ENCODE measurements at places on chromosomes 4 and X.
A peak's percentile ranks its signal among the peaks of the same experiment; 100 is the strongest.

- DNase-seq, result no peak
These were observed 5.0 kb downstream of the GRK4 start for GRCh38 chr4:2968381-2968780.

DNA sequence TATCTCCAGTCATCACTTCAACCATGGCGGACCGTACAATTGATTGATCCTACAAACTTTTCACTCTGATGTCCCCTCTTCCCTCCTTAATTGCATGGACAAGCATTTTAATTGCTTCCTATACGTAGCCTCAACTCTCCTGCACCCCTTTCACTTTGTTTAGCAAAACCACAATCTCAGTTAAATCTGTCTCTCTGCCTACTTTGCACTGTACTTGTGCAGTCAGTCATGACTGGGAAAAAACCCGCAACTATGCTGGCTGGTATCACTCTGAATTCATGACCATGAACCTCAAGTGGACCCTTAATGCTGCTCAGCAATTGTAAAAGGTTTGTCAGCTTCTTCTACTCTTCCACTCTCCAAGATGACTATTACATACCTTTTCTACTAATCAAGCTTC, 51.7 kb upstream of the AFF2 start:
- DNase-seq, result no peak

DNA sequence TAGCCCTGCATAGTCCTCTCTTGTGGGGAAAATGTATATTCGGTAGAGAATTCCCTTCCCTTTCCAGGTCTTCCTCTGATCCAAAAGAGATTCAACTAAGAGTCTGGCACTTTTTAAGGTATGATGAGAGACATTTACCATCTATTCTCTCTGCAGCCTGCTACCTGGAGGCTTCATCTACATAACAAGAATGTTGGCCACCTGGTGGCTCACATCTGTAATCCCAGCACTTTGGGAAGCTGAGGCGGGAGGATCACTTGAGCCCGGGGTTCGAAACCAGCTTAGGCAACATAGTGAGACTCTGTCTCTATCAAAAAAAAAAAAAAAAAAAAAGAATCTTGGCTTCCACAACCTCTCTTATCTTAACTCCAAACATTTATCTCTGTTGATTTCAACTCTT, 40.4 kb upstream of the NOCT start:
- DNase-seq, result no peak

- no peak for DNase-seq
These were observed 144.6 kb upstream of the MAP3K15 start for GRCh38 chrX:19659929-19660328.

DNA sequence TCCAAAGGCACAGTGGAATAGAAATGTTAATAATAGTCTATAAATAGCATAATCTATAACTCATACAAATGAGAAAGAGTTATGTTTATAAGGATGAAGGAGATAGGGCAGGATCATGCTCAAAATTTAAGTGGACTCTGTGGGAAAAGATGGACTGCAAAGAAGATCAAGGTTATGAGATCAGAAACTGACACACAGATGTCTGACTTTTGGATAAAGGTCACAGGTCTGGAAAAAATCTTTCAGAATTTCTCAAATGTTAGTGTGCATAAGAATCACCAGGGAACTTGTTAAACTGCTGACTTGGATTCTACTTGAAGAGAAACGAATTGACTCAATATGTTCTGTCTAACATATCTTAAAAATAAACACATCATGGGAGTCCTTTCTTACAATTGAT, 104.1 kb downstream of the FSTL5 start:
- DNase-seq, result no peak

- no peak for DNase-seq
These were observed 51.1 kb downstream of the SPANXN3 start for GRCh38 chrX:143466130-143466529.

- no peak for DNase-seq
These were observed 76.6 kb downstream of the TBC1D9 start for GRCh38 chr4:140679576-140679975.

- DNase-seq, result peak; percentile 45
These were observed 193.2 kb downstream of the PTTG2 start for GRCh38 chr4:38153387-38153760.

DNA sequence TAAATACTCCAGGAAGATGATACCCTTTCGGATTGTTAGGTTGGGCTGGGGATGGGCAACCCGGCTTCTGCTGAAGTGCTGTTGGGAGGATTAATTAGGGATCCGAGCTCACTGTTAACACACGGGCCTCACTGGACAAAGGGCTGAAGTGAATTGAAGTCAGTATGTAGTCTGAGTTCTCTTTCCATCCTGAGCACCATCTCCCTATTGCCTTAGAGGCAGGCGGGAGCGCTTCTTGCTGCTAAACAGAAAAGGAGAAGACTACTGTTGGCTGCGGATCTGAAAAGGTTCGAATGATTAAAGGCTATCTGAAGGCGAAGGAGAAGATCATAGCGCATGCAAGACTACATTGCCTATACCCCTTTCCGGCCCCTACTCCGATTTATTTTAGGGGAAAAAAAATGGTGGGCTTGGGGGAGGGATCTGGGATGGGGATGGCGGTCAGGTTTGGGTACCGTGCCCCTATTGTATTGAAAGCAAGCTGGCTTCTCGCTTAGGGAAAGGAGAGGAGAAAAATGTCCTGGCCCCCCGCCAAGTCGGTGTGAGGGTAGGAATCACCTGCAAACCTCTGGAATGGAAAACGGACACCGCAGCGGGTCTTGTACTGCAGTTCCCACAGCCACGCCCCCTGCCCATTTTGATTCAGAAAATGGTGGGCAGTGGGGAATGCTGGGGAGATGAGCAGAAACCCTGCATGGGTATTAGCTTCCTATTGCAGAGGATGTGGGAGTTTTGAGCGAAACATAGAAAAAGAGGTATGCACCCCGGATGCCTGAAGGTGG, 22.3 kb downstream of the MORF4L2 start:
- no peak for DNase-seq

DNA sequence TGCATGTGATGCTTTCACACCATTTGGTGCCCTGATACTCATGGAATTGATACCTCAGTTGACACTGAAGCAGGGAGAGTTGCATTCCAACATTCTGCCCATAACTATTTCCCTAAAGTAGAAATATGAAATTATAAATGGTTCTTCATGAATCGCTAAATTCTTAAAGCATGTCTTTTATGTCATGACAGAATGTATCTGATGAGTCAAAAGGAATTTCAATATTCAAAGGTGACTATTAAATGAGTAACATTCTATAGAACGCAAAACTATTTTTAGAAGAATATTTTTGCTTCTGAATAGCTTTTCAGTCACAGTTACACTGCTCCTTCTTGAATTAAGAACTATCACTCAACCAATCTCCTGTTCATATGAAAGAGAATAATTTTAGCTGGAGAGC, 152.8 kb downstream of the ADGRA3 start:
- peak; percentile 67 for DNase-seq

DNA sequence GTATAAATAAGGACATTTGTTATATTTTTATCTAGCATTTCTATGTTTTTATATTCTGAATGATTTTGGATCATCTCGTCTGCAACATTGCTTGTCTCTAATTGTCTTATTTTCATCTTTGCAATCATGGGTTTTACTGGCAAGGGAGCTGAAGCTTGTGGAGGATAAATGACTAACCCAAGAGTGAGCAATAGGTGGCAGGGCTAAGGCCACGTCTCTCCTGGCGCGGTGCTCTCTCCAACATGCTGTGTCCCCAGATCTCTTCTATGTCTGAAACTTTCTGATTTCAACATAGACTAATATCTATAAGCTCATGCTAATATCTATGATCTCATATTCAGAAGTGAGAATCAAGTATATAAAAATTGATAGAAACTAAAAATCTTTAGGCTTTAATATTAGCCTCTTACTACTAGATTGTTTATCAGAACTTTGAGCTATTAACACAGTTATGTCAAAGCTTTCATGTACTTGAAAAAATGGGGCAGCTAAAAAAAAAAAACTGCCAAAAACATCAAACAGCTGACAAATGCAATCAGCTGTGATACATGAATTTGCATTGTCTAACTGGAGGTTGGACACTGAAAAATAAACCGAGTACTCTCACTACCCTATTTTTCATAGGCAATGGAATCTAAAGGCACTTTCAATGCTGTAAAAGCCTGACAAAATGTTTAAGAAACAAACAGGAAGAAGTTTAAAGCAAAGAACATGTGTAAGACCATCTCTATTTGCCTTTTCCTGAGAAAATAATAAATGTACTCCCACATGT, 169.2 kb downstream of the TMA16 start:
- no peak for DNase-seq

GRCh38 chr4:41749631-41750039, 1.1 kb upstream of the PHOX2B start:
- DNase-seq, result no peak

- no peak for DNase-seq
These were observed 937.9 kb downstream of the CCSER1 start for GRCh38 chr4:91065117-91065516.

DNA sequence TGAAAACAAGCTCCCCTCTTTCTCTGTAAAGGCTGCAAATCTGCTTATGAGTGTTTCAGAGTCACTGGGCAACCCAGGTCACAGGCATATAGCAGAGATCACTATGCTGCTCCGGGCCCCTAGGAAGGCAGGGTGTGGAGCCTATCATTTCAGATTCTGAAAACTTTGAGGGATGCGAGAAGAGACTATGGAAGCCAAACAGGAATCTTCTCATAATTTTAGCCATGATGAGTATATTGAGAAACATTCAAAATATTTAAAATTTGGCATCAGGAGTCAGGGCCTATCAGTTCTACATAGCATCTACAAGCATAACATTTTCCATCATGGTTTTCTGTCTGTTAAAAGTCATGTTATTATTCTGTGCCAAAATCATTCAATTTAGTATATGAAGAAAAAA, 61.7 kb upstream of the ATXN3L start:
- peak; percentile 87 for DNase-seq

DNA sequence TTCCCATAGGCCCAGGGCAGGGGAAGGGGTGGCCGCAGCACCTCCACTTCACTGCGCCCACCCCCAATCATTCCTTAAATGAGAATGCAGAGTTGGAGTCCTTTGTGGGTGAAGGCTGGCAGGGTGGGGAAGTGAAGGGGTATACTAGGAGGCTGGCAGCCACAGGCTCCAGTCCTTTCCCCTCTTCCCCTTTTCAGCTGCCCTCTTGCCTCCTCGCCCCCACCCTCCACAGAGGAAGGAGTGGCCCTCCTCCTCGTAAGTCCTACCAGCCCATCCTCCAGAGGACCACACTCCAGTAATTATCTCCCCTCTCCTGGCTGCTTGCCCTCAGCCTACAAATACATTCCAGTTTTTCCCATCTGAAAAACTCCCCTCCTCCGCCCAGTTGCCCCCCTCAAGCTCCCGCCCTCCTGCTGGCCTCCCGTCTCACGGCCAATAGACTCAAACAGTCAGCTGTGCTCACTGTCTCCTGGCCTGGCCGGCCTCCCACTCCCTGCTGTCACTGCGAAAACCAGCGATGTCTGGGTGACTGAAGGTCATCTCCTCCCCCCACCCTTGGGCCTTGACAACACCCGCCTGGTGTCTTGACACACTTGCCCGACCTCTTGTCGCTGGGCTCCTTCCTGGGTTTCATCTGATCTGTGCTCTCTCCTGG, 38.8 kb downstream of the EFNB1 start:
- no peak for DNase-seq

DNA sequence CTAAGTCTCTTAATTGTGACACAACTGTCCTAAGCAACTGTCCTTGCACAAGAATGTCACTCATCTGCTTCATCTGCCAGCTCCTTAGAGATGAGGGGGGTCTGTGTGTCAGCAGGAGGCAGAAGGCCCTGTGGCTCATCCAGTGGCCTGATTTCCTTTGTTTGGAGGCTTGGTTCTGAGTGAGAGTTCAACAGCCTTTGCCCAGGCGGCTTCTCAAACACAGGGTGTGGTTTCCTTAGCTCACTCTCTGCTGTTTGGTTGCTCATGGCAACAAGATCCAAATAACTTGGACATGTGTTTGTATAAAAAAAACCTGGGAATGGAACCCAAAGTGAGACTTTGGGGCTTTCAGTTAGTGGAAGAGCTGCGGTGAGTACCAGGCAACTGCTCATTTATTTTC, 46.6 kb downstream of the MAP7D3 start:
- peak; percentile 74 for DNase-seq

GRCh38 chrX:119887721-119888425, 7.8 kb upstream of the AKAP14 start:
- peak; percentile 57 for DNase-seq

- DNase-seq, result peak; percentile 5
These were observed 655.8 kb downstream of the ZNF674 start for GRCh38 chrX:45889471-45889870.

Data from fibroblast of skin of back (primary cell).